Inflammatory macrophage treated with lipopolysaccharide for 1 hour (primary cell): ENCODE measurements at places on chromosomes 4 and X.

DNA sequence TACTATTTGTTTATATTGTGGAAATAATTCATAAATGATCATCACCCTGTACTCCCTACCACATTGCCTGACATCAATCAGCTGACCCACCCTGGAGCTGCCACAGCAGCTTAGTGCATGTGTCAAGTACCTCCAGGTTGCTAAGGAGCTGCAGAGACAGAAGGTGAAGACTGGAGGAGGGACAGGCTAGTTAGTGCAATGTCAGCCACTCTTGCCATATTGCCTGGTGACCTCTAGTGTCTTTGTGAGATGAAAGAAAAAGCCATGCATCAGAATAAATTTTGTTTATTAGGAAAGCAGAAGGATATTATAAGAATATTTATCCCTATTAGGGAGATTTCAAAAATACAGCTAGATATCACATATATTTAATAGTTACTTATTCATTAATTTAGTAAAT is 243.9 kb upstream of the FAT4 start:
- no peak for DNase-seq

GRCh38 chrX:74911494-74911893 is 13.8 kb downstream of the NEXMIF start:
- no peak for DNase-seq

- DNase-seq: no peak
Observed at GRCh38 chr4:5500165-5500564, 208.2 kb downstream of the EVC2 start.

- DNase-seq: no peak
Observed at GRCh38 chr4:38381788-38382187, 282.2 kb upstream of the KLF3 start.

- no peak for DNase-seq
Observed at GRCh38 chr4:7242766-7243165, 50.4 kb downstream of the SORCS2 start.

- no peak for DNase-seq
Observed at GRCh38 chrX:153908219-153908860, 3.9 kb downstream of the AVPR2 start.
